ENCODE measurements at places on chromosomes 3 and 15.

GRCh38 chr3:150968341-150969035, 4.0 kb downstream of the CLRN1 start:
- no peak for DNase-seq

DNA sequence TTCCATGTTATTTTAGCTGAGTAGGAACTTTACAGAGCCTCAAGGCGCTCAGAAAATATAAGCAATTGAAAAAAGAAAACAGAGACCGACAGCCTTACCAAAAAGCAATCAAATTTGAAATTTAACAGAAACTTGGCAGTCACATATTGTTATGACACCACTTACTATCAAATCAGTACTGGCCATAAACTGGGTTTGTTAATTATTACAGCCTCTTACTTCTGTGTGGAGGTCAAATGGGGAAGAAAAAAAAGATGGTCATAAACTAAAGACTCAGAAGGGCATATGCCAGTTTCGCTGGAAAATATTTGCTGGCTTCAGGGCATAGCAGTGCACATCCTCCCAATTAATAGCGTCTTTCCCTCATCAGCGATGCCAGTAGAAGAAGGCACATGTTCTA, 45.5 kb upstream of the SUCLG2 start:
- no peak for DNase-seq

- no peak for DNase-seq
Measured at GRCh38 chr3:86938416-86939105, 52.4 kb downstream of the VGLL3 start.

- DNase-seq = no peak
Measured at GRCh38 chr3:51400166-51400565, 9.1 kb downstream of the RBM15B start.

DNA sequence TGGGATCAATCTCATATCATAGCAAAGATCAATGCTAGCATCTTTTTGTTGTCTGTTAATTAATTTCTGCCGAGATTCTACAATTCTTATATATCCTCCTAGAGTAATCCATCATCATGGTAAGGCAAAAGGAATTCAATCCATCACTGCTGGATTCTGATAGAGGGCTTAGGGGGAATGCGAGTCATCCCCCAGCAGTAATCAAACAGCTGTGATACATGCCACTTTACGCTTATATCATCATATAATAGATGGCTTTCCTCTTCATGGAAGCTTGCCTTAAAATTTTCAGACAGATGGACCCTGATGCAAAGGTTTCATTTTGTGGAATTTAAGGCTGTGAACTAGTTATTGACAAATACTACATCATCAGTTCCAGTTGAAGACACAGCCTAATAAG, 645.9 kb downstream of the CADM2 start:
- no peak for DNase-seq

DNA sequence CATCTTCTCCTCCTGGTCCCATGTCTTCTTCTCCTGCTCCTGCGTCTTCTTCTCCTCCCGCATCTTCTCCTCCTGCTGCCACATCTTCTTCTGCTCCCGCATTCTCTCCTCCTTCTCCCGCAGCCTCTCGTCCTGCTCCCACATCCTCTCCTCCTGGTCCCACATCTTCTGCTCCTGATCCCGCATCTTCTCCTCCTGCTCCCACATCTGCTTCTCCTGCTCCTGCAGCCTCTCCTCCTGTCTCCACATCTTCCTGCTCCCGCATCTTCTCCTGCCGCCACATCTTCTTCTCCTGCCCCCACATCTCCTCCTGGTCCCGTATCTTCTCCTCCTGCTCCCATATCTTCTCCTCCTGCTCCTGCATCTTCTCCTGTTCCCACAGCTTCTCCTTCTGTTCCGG, 6.4 kb downstream of the GOLGA6L2 start:
- no peak for DNase-seq

DNA sequence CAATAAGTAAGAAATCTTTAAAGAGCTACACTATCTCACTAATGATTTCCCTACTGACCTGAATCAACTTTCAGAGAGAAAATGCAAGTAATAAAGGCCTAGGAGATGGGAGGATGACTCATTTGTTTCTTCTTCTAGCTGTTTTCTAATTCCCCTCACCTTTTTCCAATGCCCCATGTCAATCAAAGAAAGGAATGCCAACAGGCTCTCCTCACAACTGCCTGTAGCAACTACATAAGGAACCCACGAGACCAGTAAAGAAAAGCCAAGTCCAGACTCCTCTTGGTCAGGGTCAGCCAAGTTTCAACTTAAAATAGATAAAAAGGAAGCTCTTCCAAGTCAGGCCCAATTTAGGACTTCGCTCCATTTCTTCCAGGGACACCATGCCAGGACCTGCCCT, 201.9 kb downstream of the TNIK start:
- no peak for DNase-seq

DNA sequence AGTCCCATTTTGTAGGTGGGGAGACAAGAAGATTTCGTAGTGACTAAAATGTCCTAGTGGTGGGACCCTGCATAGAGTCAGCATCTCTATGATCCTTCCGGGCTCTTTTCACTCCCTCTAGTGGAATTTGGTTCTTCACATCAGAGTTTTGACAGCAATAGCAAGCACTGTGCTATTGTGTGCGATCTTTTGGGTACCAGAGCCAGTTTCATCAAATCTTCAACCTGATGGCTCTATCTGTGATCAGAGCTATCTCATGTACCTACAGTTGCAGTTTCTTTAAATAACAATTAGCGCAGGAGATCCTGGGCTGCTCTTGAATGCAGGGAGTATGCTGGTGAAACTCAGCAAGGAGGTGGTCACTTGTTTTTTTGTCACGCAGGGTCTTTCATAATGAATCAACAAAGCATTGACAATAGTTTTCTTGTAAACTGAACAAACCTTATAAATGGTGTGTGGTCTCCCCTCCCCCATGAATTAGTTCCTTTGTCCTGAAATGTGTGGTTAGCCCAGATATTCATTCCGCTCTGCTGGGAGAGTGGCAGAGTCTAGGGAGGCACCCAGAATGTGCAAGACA, 257.2 kb upstream of the SOX2 start:
- DNase-seq = no peak

DNA sequence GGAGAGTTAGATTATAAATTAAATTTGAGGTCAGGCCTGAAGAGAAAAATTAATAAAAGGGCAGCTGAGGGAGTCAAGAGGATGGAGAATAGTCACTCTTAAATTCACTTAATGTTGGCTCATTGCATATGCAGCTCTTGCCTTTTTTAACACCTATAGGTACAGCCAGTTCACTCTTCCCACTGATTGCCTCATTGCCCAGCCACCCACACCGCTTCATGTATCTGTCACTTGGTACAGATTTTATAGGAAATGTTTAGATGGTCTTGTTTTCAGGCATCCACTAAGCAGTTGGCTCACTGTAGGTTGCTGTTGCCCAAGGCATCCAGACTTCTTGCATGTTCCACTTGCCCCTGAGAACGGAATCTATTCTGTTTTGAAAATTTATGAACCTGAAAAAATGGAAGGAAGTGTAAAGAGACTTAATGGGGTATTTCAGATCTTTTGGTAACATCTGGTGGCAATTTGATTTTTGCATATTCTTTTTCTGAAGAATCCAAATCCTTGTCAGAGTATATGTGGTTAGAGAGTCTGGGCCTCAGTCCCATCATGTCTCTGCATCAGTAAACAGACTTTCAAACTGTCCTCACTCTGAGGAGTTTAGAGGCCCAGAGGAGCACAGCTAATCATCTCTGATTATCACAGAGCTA, 151.9 kb downstream of the RBPMS2 start:
- no peak for DNase-seq

DNA sequence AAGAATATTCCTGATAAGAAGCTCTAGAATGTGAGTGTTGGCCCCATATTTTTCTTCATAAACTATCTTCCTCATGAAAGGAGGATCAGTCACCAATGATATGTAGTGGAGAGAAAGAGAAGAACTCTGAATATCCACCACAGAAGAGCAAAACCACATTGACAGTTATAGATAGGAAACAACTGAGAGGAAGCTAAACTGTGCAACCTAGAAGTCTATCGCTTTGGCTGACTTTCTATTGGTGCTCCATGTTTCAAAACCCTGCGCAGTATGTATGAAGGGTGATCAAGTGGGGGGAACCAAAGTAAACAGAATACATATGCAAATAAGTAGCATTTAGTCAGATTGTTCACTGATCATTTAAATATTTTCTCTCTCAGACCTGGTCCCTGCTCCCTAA, 41.0 kb upstream of the ZNF280D start:
- DNase-seq = no peak

GRCh38 chr3:63751459-63751858, 67.6 kb upstream of the C3orf49 start:
- DNase-seq = no peak

- peak; percentile 63 for DNase-seq
Measured at GRCh38 chr3:195106418-195106906, 164.5 kb downstream of the XXYLT1 start.

GRCh38 chr3:150828997-150829396, 66.0 kb upstream of the SIAH2 start:
- no peak for DNase-seq

All from activated CD4-positive, alpha-beta T cell treated with anti-CD3 and anti-CD28 coated beads, Interleukin-2, amount 50 U/mL, for 1 hour (primary cell).